ENCODE measurements at places on chromosomes 1 and 21.

DNA sequence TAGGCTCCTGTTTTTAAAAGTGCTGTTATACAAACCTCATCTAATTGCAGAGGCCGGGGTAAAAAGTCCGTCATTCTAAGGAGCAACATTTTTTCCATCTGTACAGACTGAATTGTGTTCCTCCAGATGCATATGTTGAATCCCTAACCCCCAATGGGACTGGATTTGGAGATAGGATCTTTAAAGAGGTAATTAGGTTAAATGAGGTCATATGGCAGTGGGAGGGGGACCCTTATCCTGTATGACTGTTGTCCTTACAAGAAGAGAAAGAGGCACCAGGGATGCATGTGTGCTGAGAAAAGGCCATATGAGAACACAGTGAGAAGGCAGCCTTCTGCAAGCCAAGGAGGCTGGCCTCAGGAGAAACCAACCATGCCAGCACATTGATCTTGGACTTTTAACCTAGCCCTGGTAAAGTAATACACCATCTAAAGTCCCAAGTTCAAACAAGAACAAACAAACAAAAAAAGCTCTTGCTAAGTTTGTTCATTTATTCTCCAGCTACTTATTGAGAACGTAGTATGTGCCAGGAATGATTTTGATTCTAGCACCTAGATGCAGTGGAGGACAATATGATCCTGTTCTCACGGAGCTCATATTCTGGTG is 352.4 kb downstream of the NTNG1 start:
- no peak for DNase-seq

DNA sequence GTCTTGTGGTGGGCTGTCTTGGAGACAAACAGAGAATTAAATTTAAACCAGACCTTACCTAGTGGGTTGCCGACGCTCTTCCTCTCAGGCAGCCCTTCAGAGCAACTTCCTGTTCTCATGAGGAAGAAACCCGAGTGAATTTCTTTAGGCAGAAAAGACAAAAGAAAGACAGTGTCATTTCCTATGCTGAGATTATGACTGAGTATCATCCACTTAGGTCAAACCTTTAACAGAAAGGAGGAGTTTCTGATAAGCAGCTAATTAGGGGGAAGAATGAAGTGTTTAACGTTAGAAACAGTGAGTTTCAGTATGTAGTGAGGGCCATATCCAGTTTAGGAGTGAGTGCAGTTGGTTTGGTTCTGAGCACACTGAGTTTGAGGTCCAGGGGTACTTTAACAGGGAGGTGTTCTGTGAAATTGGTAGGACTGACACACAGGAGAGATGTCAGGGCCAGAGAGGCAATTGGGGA is 38.7 kb downstream of the FASLG start:
- peak; percentile 50 for DNase-seq

DNA sequence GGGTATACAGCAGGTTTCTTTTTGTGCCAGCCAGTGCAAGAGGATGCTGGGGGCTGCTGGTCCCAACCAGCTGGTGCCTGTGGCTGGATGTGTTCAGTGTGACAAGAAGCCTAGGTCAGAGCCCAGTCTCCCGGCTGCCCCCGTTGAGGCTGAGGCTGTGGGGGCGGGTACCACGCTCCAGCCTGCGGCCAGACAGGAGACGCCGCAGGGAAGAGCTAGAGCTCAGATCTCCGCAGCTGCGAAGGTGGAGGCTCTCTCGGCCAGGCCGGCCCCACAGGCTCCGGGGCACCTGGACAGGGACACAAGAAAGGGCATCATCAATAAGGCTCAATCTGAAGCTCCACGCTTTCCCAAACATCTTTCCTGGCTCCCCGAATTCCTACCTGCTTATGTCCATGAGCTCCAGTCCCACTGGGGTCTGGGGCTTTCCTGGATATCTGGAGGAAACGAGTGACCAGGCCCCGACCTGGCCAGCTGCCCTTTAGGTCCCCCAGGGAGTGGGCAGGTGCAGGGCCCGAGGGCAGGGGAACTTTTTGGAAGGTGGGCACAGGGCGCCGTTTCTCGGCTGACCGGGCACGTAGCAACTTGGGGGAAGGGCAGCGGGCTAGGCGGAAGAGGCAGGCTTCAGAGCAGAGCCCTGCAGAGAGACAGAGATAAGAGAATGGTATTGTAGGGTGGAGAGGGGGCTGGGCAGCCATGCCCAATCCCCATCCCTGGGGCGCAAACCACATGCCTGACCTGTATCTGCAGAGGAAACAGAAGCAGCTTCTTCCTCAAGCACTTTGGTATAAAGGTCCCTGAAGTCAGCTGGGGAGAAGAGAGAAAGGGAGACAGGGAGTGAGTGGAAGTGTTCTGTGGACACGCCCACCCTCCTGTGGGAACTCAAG is 7.4 kb downstream of the ENTREP3 start:
- DNase-seq, result no peak

DNA sequence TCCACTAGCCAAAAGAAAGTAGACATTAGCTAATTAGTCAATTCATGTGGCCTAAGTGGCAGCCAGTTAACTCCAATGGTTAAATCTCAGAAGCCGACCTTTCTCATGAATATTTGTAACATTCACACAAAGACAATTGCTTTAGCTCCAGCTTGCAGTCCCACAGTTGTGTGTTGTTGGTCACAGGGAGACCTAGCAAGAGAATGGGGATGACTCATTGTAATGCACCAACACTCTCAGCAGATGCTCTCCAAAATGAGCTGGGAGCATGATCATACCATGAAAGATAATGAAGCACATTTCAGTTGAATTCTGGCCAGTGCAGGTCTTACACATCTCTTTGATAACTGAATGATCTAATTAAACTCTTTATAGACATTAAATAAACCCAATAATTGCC is 160.4 kb downstream of the HLX start:
- no peak for DNase-seq

DNA sequence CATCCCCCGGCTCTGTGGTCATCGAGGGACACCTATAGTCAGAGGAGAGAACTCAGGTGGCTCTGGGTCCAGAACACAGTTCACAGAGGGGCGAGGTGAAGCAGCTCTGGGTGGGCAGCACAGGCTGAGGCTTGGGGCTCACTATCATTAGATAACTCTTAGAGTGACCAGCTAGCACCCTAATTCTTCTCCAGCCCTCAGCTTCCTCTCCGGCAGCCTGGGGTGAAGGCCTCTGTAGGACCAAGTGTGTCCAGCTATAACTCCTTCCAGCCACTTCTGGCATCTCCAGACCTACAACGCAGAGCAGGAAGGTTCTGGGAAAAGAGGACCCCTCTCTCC is 1.4 kb downstream of the ARTN start:
- DNase-seq, result no peak

DNA sequence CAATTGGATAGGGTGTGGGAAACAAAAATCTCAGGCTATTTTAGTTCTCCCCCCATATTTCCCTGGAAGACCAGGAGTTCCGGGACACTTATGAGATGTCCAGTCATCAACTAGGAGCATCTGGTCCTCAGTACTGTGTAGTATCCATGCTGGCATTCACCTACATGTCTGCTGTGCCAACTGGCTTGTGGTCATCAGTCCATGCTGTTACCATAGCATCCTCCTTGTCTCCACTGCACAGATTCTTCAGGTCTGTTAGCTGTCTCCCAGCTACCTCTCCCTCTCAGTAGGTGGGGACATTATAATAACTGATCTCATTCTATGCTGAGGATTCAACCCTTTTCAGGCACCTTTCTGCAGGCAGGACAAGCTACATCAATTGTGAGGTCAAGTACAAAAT is 302.9 kb downstream of the BARHL2 start:
- DNase-seq, result no peak

DNA sequence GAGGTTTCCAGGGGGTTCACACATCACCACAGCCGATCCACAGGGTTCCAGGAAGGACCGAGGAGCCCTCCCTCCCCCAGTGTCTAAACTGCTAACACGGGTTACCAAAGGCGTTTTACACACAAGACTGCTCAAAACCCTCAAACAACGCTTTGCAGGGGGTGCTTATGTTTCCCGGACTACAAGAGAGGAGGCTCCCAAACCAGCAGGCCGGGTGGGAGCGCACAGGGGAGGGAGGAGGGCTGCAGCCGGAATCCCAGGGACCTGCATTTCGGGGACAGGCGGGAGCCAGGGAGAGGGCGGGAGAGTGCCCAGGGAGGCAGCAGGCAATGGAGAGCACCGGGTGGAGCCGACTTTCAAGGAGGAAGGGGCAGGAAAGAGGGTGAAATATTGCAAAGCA is 50.8 kb downstream of the ACBD3 start:
- DNase-seq, result no peak

- DNase-seq, result no peak
These were observed 20.8 kb upstream of the CCDC17 start for GRCh38 chr1:45644661-45645060.
